CD4-positive, alpha-beta T cell treated with Interleukin-10 for 1 hour (primary cell): ENCODE measurements at places on chromosomes 1 and 21.
A peak's percentile ranks its signal among the peaks of the same experiment; 100 is the strongest.

DNA sequence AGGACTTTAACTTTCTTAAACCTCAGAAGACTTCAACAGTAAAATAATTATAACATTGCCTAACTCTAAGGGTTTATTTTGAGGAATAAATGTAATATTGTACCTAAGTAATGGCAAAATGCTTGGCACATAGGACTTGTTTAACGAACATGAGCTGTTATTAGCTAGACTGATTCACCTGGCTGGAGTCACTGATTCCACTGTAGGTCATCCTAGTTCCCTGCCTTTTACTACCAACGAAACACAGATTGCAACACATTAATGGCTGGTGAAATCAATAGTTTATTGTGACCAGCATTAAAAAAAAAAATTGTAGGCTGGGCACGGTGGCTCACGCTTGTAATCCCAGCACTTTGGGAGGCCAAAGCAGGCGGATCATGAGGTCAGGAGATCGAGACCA, 45.5 kb upstream of the ATP5PO start:
- DNase-seq = no peak

DNA sequence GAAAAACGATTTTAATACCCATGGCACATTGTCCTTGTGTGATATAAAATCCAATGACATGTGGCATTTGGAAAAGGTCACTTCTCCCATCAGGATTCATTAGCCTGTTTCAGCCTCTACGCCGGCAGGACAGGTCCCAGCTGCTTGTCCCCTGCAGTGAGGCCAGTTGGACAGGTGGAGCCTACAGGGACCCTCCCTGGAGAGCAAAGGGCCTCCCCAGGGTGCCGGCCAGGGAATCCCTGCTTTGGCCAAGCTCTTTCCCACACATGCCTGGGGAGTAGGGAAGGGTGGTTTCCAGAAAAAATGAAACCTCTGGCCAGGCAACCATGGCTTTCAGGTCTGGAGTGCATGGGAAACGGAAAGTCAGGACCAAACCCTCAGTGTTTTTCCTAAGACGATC, 93.1 kb downstream of the TMEM53 start:
- DNase-seq = no peak

DNA sequence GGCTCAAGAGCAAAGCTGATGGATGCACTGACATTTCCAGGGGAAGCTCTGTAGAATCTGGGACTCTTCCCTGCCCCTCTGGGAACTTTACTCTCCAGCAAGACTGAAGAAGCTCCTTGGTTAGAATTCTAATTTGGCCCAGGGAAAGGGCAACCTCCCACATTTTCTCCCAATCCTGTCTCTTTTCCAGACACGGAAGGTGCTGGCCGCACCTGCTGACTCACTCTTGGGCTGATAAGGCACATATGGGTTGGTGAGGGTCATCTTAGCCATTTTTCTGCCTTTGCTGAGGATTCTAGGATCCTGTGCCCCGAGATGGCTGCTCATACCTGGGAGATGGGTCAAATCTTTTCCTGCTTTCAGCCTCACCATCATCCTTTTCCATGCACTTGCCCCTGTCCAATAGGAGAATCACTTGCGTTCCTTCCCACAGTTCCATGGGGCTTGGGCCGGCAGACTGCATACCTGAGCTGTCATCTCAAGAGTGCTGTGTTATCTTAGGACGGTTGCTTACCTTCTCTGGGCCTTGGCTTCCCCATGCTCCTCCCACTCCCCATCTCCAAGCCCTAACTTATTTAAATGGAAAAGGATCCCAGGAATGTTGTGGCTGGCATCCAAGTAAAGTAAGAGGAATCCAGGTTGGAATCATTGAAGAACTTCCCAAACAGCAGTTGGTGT, 1.3 kb downstream of the TINAGL1 start:
- DNase-seq = no peak

- no peak for DNase-seq
Observed at GRCh38 chr1:234743791-234744611, 134.0 kb upstream of the IRF2BP2 start.

- DNase-seq = no peak
Observed at GRCh38 chr1:17348593-17349234, 23.3 kb upstream of the PADI6 start.

GRCh38 chr1:190286111-190286510, 191.6 kb downstream of the BRINP3 start:
- no peak for DNase-seq

GRCh38 chr21:34669149-34669879, 520 bp downstream of the CLIC6 start:
- peak; percentile 10 for DNase-seq

DNA sequence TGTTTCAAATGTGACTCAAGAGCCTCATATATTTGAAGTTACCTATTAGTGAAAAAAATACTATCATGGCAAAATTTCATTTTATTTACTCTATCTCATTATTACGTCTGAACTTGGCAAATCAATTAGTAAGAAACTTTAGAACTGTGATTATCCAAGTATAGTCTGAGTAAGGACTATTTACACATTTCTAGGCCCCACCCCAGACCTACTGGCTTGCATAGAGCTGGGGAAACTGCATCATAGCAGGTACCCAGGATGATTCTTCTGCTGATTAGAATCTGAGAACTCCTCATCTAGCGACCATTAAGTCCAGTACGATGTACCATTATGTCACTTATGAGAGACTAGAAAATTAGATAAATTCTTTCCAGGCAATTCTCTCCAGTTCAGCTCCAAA, 20.1 kb downstream of the MCOLN3 start:
- DNase-seq = no peak

DNA sequence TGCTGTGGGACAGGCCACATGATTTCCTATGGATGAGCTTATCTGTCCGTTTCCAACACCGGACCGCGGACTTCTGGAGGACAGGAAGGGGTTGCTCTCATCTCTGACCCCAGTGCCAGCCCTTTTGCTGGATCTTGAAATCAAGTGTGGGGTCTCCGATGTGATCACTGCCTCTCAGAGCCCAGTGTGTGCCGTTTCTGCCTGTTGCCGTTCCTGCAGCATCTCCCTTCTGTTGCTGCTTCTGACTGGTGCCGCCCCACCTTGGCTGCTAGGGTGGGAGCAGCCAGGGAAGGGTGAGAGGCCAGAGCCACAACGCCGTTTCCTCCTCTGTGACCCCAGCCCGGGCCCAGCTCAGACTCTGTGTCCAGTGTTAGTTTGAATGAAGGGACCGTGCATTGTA, 67.3 kb upstream of the WNT4 start:
- no peak for DNase-seq

- DNase-seq = no peak
Observed at GRCh38 chr1:31759298-31760023, 4.7 kb downstream of the ADGRB2 start.

DNA sequence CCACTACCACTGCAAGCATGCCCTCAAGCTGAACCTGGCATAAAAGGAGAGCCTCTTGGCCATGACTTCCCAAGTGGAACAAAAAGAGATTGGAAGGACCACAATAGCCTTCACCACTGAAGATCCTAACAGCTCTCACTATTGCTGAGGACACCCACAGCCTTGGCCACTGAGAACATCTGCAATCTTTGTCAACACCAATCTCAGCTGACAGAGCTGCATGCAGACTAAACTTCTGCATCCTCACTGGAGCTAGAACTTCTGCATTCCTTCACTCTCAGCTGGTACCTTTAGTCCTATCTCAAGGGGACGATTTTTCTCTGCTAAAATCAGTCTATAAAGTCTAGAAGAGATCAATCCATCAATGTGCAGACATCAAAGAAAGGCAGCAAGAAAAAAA, 8.3 kb upstream of the FCRL2 start:
- DNase-seq = no peak

GRCh38 chr1:213391445-213391844, 340.4 kb downstream of the RPS6KC1 start:
- no peak for DNase-seq

DNA sequence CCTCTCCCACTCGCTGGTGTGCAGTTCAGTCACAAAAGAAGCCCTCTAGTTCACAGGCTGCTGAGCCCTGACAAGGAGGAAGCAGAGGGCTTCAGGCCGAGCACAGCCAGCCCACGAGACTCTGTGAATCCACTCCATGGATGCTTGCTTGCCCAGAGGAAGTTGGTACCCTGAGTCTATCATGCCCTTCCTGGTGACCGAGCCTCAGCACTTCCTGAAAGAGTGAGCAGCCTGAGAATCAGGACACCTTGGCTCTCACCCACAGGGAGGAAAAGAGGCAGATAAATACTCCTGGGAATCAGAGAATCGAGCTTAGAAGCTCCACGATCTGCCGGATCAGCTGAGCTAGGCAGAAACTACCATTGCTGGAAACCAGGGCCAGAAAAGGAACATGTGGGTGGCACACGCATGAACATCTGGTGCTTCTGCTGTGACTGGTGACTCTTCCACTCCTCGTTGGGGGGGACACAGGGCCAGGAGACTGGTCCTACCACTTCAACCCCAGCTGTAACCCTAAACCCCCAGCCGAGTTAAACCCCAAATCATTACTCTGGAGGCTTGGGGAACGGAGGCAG, 376.3 kb upstream of the CAMK1G start:
- DNase-seq = no peak

GRCh38 chr1:209086486-209087192, 496.9 kb upstream of the CAMK1G start:
- DNase-seq = no peak

GRCh38 chr21:39161064-39161463, 22.2 kb downstream of the PSMG1 start:
- DNase-seq = no peak

GRCh38 chr1:180691322-180691913, 59.6 kb downstream of the XPR1 start:
- no peak for DNase-seq

DNA sequence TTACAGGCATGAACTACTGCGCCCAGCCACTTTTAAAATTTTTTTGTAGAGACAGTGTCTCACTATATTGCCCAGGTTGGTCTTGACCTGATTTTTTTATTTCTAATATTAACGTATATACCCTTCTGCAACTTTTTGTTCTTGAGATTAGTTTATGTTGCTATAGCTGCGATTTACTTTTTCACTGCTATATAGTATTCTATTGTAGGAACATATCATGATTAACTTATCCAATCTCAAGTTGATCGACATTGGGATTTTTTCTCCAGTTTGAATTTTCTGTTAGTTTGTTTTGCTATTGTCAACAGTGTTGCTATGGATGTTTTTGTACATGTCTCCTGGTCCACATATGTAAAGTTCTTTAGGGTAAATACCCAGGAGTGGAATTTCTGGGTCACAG, 35.4 kb downstream of the WASF2 start:
- no peak for DNase-seq

DNA sequence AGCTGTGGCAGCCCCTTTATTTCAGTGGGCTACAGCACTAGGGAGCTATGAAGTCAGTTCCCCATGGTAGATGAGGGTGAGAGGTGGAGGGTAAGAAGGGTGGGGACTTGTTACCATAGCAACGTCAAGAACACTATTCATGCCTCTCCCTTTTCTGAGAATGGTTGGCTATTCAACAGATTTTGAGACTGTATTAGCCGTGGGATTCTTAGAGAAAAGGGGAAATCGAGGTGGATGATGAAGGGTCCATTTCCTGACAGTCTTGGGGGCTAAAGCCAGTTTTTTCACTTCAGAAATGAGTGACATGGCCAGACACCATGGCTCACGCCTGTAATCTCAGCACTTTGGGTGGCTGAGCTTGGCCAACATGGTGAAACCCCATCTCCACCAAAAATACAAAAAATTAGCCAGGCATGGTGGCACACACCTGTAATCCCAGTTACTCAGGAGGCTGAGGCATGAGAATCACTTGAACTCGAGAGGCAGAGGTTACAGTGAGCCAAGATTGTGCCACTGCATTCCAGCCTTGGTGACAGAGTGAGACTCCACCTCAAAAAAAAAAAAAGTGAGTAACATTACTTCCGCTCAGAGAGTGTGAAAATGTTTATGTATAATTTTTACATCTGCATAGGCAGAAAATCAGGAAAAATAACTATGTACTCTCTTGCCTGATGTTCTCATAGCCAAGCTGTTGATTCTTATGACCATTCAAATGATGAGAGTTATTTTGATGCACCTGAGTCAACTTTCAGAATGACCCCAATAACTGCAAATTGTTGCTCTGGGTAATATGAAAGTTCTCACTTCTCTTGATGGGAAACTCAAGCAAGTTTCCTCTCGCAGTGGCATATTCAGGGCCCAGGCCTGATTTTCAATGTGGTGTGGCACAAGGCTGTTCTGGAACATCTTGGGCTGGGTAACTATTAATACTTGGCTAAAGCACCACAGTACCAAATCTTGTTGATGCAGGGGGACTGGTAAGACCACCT, 23.2 kb upstream of the RGSL1 start:
- peak; percentile 10 for DNase-seq

DNA sequence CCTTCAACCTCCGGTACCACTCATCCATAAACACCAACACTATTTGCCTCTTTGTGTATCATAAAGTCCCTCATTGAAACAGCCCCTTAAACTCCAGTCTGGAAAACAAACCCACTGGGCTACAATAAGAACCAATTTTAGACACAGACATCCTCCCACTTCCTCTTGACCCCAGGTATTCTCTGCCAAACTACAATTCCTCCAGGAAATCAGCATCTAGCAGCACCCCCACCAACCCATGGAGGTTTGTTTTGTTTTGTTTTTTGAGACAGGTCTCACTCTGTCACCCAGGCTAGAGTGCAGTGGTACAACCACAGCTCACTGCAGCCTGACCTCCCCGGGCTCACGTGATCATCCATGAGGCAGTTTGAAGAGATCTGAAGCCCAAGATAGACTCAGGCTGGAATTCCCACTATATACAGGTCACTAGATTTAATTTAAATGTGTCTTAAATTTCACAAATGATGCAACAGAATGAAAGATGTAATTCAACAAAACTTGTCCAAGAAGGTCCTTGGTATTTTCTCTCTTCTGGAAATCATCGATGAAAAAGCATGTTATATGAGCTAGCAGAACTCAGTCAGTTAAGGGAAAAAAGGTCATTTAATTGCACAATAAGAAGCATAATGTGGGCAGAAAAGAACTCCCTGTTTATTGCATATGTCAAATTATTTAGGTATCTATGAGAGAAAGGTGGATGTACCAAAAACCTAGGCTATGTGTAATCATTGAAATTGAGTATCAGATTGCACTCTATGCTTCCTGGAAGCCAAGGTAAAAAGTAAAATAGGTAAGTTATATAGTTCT, 30.3 kb downstream of the TCP10L start:
- no peak for DNase-seq

- DNase-seq = no peak
Observed at GRCh38 chr1:58431901-58432620, 114.5 kb downstream of the OMA1 start.

DNA sequence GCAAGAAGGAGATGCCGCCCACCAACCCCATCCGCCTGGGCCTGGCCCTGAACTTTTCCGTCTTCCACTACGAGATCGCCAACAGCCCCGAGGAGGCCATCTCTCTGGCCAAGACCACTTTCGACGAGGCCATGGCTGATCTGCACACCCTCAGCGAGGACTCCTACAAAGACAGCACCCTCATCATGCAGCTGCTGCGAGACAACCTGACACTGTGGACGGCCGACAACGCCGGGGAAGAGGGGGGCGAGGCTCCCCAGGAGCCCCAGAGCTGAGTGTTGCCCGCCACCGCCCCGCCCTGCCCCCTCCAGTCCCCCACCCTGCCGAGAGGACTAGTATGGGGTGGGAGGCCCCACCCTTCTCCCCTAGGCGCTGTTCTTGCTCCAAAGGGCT, 732 bp downstream of the SFN start:
- DNase-seq = no peak

- DNase-seq = no peak
Observed at GRCh38 chr1:238119861-238120260, 229.1 kb upstream of the ZP4 start.

GRCh38 chr1:114282751-114283403, 129.2 kb upstream of the SYT6 start:
- DNase-seq = peak; percentile 85
